ENCODE measurements at places on chromosomes 1 and 21.
A peak's percentile ranks its signal among the peaks of the same experiment; 100 is the strongest.

GRCh38 chr1:151416231-151416630, 16.9 kb downstream of the PSMB4 start:
- no peak overlapping the region for H3K4me3 ChIP-seq
- DNase-seq = no peak
- no peaks in the 10 kb centered on the region for H3K4me1 ChIP-seq
- no peaks in the 10 kb centered on the region for H3K27me3 ChIP-seq
- H3K36me3 ChIP-seq = peaks cover 9% of the 10 kb centered on the region
- no peak overlapping the region for H3K27ac ChIP-seq

GRCh38 chr21:28781602-28782276, 210.9 kb downstream of the LTN1 start:
- no peaks in the 10 kb centered on the region for H3K36me3 ChIP-seq
- no peak overlapping the region for H3K4me3 ChIP-seq
- H3K4me1 ChIP-seq = no peaks in the 10 kb centered on the region
- peak; percentile 4 for DNase-seq

DNA sequence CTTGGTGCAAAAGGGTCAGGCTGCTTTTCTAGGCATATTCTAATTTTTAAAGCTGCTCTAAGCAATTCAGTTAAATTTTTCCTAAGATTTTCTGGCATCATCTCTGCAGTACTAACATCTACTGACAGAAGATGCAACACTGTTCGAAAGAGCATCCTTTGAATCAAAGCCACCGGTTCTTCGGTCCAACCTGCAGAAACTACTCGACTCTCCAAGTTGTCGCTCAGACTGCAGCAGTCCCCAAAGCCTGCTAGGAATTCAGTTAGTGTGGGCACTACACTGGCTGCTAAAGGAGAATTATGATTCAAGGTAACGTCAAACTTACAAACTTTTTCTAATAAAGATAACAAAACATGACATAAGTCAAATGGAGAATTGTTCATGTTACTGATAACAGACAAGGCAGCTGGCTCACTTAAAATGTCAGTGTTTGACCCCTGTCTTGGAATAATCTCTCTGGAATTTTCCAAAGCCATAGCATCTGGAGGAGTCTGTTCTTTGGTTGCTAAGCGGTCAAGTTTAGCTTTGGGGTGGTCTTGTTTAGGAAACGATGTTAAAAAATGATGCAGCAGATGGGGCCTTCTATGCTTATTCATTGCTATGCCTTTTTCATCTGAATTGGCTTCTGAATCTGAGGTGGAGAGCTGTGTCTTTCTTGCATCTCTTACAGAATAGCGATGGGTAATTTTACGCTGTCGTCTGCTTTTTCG, 56.9 kb downstream of the LYST start:
- no peaks in the 10 kb centered on the region for H3K36me3 ChIP-seq
- H3K27me3 ChIP-seq = no peaks in the 10 kb centered on the region
- DNase-seq = no peak
- H3K4me1 ChIP-seq = no peaks in the 10 kb centered on the region
- H3K27ac ChIP-seq = no peak overlapping the region

DNA sequence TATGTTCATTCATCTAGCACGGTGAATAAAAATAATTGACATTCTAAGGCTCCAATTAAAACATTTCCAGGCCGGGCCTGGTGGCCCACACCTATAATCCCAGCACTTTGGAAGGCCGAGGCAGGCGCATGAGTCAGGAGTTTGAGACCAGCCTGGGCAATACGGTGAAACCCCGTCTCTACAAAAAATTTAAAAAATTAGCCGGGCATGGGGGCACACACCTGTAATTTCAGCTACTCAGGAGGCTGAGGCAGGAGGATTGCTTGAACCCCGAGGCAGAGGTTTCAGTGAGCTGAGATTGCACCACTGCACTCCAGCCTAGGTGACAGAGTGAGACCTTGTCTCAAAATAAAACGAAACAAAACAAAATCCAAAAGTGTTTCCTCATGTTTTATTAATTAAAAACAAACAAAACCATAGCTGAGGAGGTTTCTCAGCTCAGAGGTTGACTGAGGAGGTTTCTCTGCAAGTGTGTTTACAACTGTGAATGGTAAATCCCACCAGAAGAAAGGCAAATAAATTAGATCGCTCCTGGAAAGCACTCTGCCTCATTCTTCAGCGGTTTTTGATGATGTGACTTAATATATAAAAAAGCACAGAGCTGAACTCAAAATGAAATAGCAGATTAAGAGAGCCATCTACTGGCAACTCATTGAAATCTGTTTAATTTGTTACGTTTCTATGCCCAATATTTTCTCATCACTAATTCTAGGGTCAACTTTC, 37.7 kb upstream of the ATG4C start:
- DNase-seq = peak; percentile 48
- no peaks in the 10 kb centered on the region for H3K27me3 ChIP-seq
- H3K4me3 ChIP-seq = no peak overlapping the region
- no peak overlapping the region for H3K27ac ChIP-seq
- no peaks in the 10 kb centered on the region for H3K36me3 ChIP-seq
- peaks cover 10% of the 10 kb centered on the region for H3K4me1 ChIP-seq

DNA sequence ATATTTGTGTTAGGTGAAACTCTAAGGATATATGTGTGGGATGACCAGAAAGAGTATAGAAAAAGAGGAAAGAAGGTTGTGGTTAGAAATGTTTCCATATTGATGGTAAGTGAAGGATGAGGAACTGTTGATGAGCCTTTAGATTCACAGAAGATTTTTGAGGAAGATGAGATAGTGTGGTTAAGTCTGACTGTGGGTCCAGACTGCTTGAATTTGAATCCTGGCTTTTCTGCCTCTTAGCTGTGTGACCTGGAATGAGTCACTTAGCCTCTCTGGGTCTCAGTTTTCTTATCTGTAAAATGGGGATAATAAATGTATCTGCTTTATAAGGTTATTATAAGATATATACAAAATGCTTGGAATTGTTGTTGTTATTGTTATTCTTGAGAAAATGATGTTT, 27.5 kb downstream of the RGL1 start:
- H3K4me1 ChIP-seq = 0 out of 2 replicates have a peak, but pooled peaks cover 9% of the 10 kb centered on the region
- no peak overlapping the region for H3K27ac ChIP-seq
- no peaks in the 10 kb centered on the region for H3K36me3 ChIP-seq
- no peak overlapping the region for H3K4me3 ChIP-seq
- DNase-seq = no peak
- no peaks in the 10 kb centered on the region for H3K27me3 ChIP-seq

DNA sequence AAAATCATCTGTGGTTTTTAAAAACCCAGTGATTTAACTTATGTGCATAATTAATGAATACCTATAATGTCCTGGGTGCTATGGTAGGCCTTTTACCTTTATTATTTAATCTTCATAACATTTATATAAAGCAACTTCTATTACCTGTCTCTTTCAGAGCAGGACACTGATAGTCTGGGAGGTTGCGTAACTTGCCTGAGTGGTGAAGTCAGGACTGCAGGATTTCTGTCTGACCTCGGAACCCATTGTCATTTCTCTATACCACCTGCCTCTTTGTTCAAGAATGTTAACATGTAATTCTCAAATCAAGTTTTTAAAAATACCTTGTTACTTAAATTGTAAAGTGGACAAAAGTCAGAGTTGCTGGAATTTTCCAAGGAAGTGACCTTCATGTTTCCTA, 41.0 kb upstream of the BACH1 start:
- DNase-seq = peak; percentile 6
- no peak overlapping the region for H3K4me3 ChIP-seq
- no peaks in the 10 kb centered on the region for H3K27me3 ChIP-seq

DNA sequence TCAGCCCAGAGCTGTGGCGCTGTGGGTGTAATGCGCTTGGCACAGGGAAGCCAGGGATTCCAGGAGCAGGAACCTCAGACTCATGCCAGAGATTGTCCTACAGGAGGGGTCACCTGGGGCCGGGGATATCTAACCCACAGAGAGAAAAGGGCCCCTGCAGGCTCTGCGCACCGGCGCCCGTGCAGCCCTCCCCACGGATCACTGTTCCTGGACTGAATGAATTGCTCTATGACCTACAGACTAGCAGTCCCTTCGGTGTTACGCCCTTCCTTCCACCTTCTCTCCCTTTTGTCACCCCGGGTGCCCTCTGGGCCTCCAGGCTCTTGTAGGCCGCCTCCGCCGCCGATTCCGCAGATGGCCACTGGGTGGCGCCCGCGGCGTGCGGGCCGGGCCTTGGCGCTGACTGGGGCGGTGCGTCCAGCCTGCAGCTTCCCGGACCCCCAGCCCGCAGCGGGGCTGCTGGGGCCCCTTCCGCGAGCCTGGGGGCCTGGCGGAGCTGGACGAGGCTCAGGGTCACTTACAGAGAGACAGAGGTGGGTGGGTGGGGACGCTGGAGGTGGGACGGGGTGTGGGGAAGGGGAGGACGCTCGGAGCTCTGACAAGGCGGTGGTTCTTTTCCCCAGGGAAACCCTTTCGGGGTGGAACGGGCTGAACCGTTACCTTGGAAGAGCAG, 101.3 kb downstream of the IER5 start:
- H3K27me3 ChIP-seq = peaks cover 3% of the 10 kb centered on the region
- H3K4me3 ChIP-seq = peak overlapping the region; percentile 49
- H3K36me3 ChIP-seq = no peaks in the 10 kb centered on the region
- no peak overlapping the region for H3K27ac ChIP-seq
